CD8-positive, alpha-beta T cell (primary cell): ENCODE measurements at places on chromosomes 11 and 22. TPM values are rescaled to one million over a fixed set of nuclear protein-coding genes. Genes with fewer than 3 reads are reported as not detected.

GRCh38 chr11:76639621-76640020, 30.9 kb downstream of the LRRC32 start:
- no peak for DNase-seq

SCGB2A2 gene
- total RNA-seq = not detected

SCN3B gene
- not detected for total RNA-seq

DNA sequence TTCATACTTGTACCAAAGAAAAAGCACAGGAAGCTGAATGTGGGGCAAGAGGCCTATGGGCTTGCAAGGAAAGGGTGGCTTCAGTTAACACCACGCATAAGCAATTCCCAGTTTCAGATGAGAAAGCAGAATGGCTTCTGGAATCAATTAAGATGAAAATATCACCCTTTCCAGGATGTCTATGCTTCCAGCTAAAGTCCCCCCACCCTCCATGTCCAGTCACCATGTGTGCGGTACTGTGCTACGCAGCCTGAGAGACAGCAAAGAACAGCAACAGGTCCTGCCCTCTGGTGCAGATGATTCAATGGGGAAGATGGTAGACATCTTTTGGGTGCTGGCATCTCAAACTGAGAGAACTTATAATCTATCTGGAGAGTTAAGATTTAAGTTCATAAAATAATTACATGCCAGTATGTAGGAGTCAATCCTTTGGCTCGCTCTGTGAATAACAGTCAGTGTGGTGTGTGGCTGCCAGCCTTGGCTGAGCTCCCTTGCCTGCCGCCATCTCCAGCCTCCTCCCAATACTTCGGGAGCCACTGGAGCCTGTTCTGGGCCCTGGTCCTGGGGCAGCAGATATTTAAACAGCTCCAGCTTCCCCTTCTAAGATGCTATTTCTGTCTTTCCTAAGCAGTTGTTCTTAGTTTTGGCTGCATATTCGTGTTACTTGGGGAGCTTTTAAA, 44.5 kb downstream of the ME3 start:
- DNase-seq = no peak

DNA sequence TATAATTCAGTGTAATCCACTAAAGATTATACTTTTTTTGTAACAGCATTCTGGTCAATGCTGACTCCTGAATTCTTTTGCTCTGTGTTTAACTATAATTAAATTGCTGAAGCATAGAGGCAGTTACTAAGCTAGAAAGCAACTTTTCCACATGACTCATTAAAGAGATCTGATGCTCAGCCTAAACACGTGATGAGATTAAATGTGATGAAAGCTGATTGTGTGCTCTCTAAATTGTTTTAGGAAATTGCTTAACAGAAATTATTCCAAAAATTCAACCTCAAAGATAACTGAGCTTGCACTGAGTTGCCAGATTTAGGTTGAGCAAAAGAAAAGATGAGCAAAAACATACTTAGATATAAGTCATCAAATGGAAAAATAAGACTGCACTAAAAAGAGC, 1033.6 kb downstream of the FAM181B start:
- no peak for DNase-seq

- no peak for DNase-seq
Observed at GRCh38 chr11:91872243-91872642, 352.4 kb upstream of the FAT3 start.

RNF121 gene
- total RNA-seq = 9.0 TPM

TRPM5 gene
- 0.60 TPM for total RNA-seq

- DNase-seq = no peak
Observed at GRCh38 chr22:30228509-30229359, 17.8 kb downstream of the LIF start.

C22orf31 gene
- not detected for total RNA-seq

DNA sequence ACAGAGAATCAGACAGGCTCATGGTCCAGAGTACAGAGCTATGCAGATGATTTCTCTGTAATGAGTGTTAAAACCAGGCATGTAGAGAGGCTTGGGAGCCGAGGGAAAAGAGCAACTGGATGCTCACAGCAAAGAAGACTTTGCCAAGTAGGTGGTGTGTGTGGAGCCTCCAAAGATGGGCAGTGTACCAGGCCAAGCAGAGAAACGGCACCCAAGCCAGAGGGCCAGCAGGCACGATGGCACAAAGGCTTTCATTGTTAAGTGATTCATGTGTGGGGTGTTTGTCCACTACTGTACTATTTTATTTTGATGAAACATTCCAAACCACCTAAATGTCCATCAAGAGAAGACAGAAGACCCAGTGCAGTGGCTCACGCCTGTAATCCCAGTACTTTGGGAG, 11.1 kb downstream of the RANGAP1 start:
- no peak for DNase-seq

DNA sequence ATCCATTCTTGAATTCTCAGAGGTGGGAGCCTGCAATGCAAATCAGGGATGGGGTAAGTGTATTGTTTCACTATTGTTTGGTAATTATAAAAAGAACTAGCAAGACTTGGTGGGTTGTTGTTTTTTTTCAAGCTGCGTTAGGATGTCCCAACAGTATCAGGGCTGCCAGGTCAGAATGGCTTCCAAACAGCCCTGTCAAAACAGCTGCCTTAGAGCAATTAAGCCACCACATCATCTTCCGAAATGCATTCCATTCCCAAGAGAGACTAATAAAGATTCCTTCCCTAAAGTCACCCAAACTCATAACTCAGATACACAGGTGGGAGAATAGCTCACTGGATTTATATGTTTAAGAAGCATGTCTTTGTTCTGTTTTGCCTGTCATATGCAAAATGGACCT, 23.5 kb downstream of the BBOX1 start:
- DNase-seq = no peak

- DNase-seq = no peak
Observed at GRCh38 chr11:47607380-47607779, 13.2 kb upstream of the C1QTNF4 start.

DNA sequence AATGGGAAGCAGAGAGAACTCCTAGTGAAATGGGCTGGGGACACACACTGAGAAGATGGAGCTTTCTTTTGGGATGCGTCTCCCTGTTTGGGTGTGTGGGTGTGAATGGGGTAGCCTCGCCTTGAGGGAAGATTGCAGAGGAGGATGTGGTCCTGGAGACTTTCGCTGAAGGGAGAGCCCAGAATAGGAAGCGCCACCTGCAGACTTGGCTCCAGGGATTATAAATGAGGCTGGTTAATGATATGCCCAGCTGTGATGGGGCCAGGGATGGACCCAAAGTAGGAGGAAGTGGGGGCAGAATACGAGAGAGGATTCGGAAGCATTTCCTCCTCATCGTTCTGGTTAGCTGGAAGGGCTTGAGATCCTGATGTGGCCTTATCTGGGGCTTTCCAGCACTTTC, 13.7 kb downstream of the RELT start:
- no peak for DNase-seq

DNA sequence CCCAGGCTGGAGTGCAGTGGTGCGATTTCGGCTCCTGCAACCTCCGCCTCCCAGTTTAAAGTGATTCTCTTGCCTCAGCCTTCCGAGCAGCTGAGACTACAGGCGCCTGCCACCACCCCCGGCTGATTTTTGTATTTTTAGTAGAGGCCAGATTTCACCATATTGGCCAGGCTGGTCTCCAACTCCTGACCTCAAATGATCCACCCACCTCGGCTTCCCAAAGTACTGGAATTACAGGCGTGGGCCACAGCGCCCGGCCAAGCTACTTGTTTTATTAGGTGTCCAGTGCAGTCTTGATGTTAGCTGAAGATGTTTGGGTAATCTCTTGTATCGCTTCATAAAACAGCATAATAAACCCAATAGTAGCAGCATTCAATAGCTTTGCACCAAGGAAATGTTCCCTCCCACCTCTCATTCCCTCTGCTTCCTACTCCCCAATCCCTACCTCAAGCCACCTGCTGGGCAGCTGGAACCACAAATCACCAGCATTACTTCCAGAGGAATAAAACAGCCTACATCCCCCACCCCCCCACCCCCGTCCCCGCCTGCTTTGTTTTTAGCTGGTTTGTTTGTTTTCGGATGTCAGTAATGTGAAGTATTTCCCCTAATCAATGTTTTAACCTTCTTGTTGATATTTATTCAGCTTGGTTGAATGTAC, 11.0 kb upstream of the GRIK4 start:
- no peak for DNase-seq

SNRPD3 gene
- 35.0 TPM for total RNA-seq

GRCh38 chr22:38513063-38513462, 7.0 kb upstream of the DDX17 start:
- peak; percentile 35 for DNase-seq

MYO18B gene
- 0.11 TPM for total RNA-seq

DNA sequence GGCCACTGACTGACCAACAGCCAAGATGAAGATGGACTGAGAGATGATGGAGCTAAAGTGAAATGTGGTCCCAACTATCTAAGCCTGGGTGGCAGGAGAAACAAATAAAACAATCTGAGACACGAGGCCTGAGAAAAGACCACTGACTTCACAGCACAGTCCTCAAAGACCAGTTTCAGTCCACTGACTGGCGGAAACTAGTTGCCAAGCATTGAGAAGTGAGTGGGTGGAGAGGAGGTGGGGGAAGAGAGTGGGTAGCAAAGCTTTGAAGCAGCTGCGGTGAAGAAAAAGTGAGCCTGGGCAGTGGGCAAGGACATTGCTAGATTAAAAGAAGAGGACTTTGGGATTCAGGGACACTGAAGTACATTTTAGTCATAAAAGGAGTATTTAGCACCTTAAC, 1.9 kb downstream of the MS4A1 start:
- DNase-seq = no peak

DNA sequence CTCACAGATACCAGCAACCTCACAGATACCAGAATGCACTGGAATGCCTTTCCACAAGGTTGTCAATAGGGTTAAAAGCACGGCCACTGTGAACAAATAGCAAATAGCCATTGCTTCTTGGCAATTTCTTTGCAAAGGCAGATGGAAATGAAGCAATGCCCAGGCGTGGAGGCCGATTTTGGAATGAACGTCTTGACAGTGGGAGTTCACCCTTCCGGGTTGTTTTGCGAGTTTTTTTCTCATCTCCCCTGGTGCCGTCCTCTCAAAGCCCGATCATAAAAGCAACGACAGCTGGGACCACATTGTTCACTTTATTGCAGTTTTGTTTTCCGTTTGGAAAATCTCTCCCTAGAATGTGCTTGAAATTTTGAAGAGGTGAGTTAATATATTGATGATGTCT, 38.0 kb upstream of the CD82 start:
- no peak for DNase-seq

CLTCL1 gene
- 0.69 TPM for total RNA-seq

GRCh38 chr11:112453601-112454577, 193.2 kb upstream of the PLET1 start:
- DNase-seq = no peak

DNA sequence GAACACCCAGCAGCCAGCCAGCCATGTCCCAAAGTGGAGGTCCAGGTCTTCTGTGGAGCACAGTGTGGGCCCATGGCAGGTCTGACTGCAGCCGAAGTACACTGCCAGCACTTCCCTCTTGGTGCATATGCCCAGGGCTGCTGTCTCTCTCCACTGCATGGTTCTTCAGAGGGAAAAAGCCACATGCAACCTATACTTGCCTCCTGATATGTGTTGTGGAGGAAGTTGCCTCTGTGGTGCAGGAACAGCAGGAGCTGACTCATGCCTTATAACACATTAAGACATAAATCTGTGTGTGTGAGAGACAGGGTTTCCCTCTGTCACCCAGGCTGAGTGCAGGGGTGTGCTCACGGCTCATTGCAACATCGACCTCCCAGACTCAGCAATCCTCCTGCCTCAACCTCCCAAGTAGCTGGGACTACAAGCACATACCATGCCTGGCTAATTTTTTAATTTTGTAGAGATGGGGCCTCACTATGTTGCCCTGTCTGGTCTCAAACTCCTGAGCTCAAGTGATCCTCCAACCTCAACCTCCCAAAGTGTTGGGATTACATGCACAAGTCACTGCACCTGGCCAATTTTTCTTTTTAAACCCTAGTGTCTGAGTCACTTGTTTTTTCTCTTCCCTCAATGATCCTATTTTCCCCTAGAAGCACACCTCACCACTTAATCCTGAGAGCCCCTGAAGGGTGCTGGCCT, 98.8 kb downstream of the MPPED2 start:
- no peak for DNase-seq

- no peak for DNase-seq
Observed at GRCh38 chr11:86103808-86104207, 34.9 kb upstream of the PICALM start.

DNA sequence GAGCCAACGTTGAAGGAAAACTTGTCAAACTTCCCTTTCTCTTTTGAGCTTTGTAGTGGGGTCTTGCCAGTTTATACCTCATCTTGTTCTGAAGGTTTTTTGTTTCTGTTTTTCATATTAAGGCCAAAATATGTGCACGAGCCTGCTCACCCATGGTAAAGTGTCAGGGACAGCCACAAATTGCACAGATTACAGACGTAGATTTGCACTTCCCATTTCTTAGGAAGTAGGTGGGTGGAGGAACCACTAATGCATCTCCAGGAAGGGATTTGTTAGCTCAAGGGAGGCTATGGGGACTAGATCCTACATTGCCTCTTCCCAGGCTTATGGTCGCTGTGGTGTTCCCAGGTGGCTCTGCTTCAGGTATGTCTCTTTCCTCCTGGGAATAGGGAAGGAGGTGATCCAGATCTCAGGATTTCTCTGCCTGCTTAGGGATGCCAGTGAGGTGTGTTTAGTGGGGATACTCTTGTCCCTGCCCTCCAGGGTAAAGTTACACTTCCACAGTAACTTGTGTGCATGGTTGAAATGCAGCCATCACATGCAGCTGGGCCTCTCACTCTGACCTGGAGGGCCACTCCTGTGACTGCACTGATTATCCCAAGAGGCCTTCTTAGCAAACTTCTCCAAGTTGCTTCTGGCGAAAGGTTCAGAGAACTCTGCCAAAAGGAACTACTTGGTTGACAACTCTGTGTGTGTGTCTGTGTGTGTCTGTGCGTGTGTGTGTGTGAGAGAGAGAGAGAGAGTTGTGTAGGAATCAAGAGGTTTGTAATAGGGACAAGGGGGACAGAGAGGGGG, 9.8 kb downstream of the PPFIBP2 start:
- DNase-seq = no peak

C11orf91 gene
- total RNA-seq = 0.54 TPM

HEPN1 gene
- not detected for total RNA-seq

KDM4E gene
- total RNA-seq = not detected

DNA sequence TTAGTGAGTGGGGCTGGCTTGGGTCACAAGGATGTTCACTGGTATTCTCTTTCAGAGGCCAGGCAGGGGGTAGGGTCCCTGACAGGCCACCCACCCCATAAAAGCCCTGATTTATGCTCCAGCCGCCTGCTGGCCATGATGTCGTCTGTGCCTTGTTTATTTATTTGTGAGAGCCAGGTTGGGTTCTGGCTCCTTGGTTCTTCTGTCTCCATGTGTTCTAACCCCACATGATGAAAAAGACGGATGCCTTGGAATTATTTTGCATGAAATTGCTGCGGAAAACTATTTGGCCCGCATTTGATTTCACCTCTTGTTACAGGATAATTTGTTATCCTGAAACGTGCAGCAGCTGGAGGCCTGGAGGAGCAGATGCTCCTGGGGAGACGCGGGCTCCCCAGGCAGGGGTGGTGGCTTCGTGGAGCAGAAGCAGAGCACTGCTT, 46.3 kb upstream of the WNT11 start:
- no peak for DNase-seq

- DNase-seq = peak; percentile 84
Observed at GRCh38 chr22:40325315-40325714, 21.0 kb upstream of the ADSL start.

CCDC87 gene
- total RNA-seq = 0.53 TPM

APOBEC3G gene
- 44.9 TPM for total RNA-seq
